ENCODE measurements at places on chromosomes 12 and 14.

DNA sequence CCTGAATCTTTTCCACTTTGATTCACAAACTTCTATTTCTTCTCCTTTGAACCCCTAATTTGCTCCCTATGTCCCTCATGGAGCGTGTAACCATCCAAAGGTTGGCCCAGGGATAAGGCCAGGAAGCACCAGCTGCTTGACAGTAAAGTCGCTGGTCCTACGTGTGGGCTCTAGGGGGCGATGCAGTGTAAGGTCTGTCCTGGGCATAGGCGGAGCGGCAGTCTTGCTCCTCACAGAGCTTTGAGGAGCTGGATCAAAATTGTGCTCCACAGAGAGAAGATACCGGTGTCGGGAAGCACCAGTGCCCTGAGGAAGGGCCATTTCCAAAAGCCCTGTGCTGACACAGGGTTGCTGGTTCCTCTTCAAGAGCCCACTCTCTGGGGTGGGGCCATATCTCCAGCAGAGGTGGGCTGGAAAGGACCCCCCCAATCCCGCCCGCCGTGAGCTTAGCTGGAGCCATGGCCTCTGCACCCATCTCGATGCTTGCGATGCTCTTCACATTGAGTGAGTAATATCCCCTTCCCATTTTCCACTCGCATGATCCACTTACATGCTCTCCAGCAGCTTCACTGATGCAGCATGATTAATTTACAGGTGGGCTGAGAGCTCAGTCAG is 49.9 kb upstream of the OR4E1 start:
- DNase-seq: peak; percentile 17

GRCh38 chr12:23236066-23236780 is 611.3 kb downstream of the ETNK1 start:
- no peak for DNase-seq

- no peak for DNase-seq
These were observed 16.8 kb upstream of the NFYB start for GRCh38 chr12:104154806-104155205.

GRCh38 chr12:116126610-116127009 is 150.9 kb downstream of the MED13L start:
- DNase-seq: no peak

- DNase-seq: no peak
These were observed 53.5 kb downstream of the SLC38A6 start for GRCh38 chr14:61034416-61035120.

- DNase-seq: no peak
These were observed 734.2 kb downstream of the MED13L start for GRCh38 chr12:115543269-115543668.

DNA sequence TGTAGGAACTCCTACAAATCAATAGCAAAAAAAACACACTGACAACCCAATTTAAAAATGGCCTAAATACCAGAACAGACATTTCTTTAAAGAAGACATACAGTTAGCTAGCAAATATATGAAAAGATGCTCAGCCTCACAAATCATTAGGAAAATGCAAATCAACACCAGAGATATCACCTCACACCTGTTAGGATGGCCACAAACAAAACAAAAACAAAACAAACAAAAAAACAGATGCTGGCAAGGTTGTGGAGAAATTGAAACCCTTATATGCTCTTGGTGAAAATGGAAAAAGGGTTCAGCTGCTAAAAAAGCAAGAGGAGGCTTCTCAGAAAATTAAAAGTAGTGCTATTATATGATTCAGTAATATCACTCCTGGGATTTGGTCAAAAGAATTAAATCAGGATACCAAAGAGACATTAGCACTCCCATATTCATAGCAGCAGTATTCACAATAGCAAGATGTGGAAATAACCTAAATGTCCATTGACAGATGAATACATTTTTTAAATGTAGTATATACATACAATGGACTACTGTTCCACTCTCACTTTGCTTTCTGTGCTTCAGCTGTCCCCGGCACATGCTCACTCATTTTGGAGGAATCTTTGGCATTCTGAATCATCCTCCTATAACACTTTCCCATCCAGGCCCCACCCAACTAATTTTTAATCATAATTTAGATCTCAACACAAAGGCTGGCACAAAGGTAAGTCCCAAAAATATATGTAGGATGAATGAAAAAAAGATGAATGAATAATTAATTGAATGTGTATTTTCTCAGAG is 99.1 kb downstream of the SYT1 start:
- DNase-seq: no peak
